ENCODE measurements at places on chromosomes 16 and 17. TPM values are rescaled to one million over a fixed set of nuclear protein-coding genes. Genes with fewer than 3 reads are reported as not detected.

GRCh38 chr17:58756246-58757161 is 850 bp downstream of the PPM1E start:
- H3K27me3 ChIP-seq, result peaks cover 42% of the 10 kb centered on the region
- H3K27ac ChIP-seq, result no peak overlapping the region
- no peak for DNase-seq
- H3K4me1 ChIP-seq, result peaks cover 8% of the 10 kb centered on the region
- peak overlapping the region; percentile 65 for H3K4me3 ChIP-seq

GRCh38 chr17:50174444-50174843 is 8.6 kb downstream of the SGCA start:
- H3K4me3 ChIP-seq, result peak overlapping the region; percentile 62
- H3K27me3 ChIP-seq, result peaks cover 81% of the 10 kb centered on the region
- H3K27ac ChIP-seq, result peak overlapping the region; percentile 98

DNA sequence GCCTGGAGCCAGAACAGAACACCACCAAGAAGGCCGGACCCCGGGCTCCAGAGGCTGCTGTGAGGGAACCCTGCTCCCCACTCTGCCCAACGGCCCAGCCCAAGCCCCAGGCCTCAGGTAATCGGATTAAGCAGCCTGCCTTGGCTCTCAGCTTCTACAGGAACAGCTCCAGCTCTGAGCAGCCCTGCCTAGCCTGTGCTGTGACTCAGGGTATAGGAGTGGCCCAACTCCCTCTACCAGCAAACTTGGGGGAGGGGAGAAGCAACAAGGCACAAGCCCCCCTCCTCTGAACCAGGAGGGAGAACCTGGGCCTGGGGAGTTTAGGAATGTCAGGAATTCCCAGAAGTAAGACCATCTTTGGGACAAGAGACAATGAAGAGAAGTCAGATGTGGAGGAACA is 849 bp upstream of the SOX15 start:
- H3K27me3 ChIP-seq, result peaks cover 7% of the 10 kb centered on the region
- H3K36me3 ChIP-seq, result peaks cover 29% of the 10 kb centered on the region
- peak; percentile 57 for DNase-seq
- H3K27ac ChIP-seq, result peak overlapping the region; percentile 92

DNA sequence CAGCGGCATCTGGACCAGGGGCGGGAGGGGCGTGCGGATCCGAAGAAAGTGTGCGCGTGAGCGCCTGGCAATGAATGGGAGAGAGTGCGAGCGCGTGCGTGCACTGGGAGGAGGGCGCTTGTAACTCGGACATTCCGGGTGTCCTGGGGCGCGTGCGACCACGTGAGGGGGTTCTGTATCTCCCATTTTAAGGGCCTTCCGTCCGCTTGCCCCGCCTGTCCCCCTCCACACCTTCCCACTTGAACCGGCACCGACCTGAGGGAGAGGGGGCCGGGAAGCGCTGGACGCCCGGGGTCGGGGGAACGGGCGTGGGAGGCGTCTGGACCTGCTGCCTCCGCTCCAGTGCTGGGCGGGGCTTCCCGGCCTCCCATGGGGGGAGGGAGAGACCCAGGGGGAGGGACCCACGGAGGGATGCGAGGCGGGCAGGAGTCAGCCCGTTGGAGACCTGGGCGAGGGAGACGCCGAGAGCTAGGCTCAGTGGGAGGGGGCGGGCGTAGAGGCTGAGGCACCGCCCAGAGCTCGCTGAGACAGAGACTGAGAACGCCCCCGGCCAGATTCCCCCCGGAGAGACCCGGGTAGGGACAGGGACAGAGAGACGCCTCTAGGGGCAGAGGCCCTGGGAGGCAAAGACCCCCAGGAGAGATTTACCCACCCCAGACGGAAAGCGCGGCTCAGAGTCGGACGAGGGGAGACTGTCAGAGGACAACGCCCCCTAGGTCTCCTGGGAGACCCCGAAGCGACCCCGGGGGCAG is at the start of gene KREMEN2:
Gene KREMEN2 (plus strand): TSS at position 553 of the 752 bp plus-strand sequence. CDS start 246 bp downstream, outside the sequence.
- H3K27ac ChIP-seq, result no peak within 1 kb of the TSS
- no peak for DNase-seq

Gene MYH8
- not detected for total RNA-seq

DNA sequence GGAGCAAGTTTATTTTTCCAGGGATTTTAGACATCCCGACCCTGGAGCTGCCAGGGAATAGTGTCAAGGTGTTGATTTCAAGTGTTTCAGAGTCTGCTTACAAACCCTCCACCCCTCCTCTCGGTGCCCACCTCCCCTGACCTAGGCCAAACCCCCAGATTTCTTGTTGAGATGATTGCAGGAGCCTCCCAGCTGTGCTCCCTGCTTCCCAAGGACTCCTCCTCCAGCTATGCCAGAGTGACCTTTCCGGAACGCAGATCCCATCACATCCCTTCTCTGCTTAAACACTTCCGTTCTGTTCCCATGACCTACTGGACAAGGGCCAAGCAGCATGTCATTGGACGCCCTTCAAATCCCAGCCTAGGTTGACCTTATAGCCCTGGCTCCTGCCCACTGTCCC is 23.7 kb upstream of the CDH1 start:
- peaks cover 29% of the 10 kb centered on the region for H3K27me3 ChIP-seq
- no peak for DNase-seq
- H3K27ac ChIP-seq, result no peak overlapping the region

DNA sequence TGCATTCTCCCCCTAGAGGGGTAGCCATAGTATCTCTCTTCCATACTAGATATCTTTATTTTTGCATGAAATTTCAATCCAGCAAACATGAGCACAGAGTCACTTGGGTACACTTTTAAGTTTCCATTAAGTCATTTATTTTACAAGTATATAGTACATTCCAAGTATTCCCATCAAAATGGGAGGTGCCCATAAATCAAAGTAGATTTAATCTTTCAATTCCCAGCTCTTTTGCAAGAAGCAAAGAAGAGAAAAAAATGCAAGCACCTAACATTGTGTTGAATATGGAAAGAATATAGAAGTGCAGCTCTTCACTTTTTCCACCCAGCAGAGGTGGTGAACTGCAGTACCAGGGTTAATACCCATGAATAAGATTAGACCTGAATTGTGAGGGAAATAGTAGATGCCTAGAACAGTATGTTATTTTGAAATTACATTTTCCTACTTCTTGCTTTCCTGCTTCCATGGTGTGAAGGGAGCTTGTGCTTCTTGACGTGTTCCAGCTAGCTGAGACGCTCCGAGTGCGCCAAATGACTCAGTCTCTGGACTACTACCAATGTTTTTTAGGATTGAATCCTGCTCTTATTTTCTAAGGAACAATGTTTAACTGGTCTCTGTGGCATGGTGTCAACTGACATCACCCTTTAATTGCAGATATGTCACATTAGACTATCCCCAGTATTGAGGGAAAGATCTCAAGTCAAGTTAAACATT is 151.1 kb upstream of the MAF start:
- no peak overlapping the region for H3K4me3 ChIP-seq
- no peaks in the 10 kb centered on the region for H3K27me3 ChIP-seq
- no peaks in the 10 kb centered on the region for H3K36me3 ChIP-seq
- H3K27ac ChIP-seq, result no peak overlapping the region

Gene CLN3
- total RNA-seq, result 21.8 TPM

Gene TRAPPC2L
- 59.9 TPM for total RNA-seq

DNA sequence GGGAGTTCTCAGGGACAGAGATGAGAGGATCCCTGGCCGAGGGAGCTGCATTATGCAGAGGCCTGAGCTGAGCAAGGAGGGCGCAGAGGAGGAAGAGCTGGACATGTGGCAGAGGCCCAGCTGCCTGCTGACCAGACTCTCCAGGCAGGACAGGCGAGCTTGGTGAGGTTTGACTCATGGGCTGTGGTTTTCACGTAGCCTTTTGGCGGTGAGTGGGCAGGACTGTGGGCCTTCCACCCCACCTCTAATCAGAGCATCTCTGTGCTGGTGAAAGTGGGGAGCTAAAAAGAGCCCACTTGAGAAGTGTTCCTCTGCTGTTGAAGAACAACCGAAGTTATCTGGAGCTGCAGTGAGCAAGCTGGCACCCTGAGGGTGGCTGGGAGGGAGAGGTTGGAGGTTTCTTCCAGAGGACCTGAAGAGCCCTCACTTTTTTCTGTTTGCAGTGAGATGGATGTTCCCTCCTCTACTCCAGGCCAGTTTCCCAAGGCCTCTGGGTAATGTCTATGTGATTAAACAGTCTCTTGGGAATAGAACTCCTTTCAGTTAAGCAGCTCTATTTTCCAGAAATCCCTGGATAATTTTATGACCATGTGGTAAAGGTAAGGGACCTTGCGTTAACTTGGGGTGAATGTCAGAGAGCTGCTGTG is 11.9 kb downstream of the EPN2 start:
- H3K4me3 ChIP-seq, result peak overlapping the region; percentile 64
- peaks cover 45% of the 10 kb centered on the region for H3K4me1 ChIP-seq

- no peak for DNase-seq
- H3K27me3 ChIP-seq, result no peaks in the 10 kb centered on the region
- no peak overlapping the region for H3K27ac ChIP-seq
- no peak overlapping the region for H3K4me3 ChIP-seq
- H3K36me3 ChIP-seq, result peaks cover 24% of the 10 kb centered on the region
Measured at GRCh38 chr16:12405089-12405488, 398.6 kb downstream of the CPPED1 start.

GRCh38 chr17:5272322-5272721 is 9.8 kb upstream of the RABEP1 start:
- no peaks in the 10 kb centered on the region for H3K27me3 ChIP-seq
- H3K36me3 ChIP-seq, result no peaks in the 10 kb centered on the region
- H3K27ac ChIP-seq, result no peak overlapping the region
- H3K4me1 ChIP-seq, result peaks cover 8% of the 10 kb centered on the region
- no peak for DNase-seq
- H3K4me3 ChIP-seq, result no peak overlapping the region

DNA sequence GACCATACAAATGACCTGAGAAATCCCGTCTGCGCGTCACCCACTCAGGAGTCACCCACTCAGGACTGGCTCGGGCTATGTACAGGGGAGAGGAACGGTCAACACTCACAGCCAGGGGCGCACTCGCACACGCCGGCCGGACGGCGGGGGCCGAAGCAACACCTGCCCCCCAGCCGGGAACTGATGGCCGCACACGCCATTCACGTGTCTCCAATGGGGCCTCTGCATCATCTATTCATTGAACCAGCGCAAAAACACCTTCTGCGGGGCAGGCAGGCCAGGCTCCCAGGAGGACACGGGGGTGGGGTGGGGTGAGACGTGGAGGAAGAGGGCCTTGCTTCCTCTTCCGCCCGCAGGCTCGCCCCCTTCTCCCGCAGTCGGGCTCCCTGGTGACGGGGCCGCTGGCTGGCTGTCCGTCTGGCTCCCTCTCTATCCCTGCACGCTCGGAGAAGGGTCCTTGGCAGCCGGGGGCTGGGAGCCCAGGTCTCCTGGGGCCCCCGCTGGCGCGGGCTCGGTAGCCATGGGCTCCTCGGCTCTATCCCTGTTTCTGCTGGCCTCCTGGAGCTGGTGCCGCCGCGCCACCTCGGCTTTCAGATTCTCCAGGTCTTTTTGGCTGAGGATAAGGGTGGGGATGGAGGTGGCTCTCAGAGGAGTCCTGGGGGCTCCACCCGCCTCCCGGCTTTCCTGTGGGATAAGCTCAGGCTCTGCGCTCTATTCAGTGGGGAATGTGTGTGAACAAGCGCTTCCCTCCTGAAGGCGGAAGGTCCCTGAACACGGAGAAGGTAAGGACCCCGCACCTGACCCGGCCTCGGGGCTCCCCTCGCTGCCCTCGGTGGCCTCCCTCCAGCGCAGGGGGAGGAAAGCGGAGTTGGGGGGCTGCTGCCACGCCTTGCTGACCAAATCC is 21.1 kb downstream of the CLUH start:
- no peak overlapping the region for H3K4me3 ChIP-seq
- DNase-seq, result no peak
- no peak overlapping the region for H3K27ac ChIP-seq
- H3K4me1 ChIP-seq, result peaks cover 21% of the 10 kb centered on the region

Gene PRSS8
- total RNA-seq, result not detected

DNA sequence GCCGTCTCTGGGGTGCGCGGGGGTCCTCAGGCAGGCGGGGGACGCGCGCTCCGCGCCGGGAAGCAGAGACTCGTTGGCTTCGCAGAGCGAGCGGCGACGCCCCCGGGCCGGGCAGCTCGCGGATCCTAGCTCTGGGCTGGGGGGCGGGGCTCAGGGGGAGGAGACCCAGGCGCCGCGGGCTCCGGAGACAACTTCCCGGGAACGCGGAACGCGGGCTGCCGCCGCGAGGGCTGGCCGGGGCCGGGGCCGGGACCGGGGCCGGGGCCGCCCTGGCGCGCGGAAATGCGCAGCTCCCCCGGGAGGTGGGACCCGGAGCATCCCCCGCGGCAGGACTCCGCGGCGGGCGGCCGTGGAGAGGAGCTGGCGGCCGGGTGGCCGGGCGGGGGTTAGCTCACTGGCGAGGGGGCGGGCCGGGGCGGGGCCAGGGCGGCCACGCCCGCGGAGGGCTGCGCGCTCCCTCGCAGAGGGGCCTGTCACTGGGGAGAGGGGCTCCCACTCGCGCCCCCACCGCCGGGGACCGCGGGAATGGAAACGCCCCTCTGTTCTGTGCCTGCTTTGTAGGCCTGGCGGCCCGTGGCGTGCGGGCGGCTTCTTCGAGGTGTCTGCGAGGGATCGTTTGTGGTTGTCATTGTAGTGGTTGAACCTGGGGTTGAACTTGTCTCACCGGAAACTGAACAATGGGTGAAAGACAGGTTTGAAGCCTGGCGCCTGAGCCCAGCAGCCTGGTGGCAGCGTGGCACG is at the start of gene GAS7:
Gene GAS7 (minus strand): TSS at position 98 of the 741 bp plus-strand sequence.
- H3K4me3 ChIP-seq, result peak within 1 kb of the TSS; percentile 77
- DNase-seq, result no peak
- peaks cover 11% of the 10 kb centered on the region for H3K36me3 ChIP-seq
- peak within 1 kb of the TSS; percentile 7 for H3K27ac ChIP-seq
- peaks cover 20% of the 10 kb centered on the region for H3K27me3 ChIP-seq
- H3K4me1 ChIP-seq, result peaks cover 12% of the 10 kb centered on the region

Gene AXIN2
- total RNA-seq, result 0.43 TPM

Gene BEAN1
- total RNA-seq, result not detected

DNA sequence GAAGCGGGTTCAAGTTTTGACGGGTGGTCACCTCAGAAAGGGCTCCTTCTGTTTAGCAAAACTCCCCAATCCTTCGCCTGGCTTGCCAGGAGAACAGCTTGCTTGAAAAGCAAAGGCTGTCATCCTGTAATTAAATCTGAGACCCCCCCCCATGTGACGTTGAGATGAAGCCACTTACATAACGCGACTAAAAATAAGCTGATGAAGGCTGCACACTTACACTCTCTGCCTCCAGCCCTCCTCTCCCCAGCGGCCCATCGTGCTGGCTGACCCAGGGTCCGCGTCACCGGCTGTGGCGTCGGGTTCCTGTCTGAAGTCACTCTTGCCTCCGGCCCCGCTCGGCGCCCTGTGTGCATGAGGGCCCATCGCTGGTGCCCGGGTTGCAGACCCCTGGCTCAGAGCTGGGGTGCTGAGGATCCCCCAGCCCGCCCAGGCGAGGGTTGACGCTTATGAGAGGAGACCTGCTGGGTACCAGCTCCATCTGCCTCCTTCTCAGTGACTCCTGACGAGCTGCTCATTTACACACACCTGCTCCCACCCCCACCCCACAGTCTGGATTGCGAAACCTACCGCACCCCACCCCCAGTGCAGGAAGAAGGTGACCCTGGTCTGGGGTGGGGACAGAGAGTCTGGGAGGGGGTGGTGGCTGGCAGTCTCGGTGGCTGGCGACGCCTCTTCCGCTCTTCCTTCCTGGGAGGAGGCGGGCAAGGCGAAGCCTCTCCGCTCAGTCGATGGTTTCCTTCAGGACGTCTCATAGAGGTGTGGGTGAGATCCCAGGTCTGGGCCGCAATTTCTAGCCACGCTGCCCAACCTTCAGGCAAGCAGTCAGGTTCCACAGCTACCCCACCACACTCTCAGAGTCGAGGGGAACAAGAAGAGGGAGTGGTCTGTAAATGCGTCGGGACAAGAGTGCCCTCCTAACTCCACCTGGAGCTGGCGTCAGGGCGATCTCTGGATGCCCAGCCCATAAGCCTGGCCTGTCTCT is 3.1 kb upstream of the BAIAP2 start:
- DNase-seq, result no peak
- peaks cover 30% of the 10 kb centered on the region for H3K27me3 ChIP-seq
- no peaks in the 10 kb centered on the region for H3K36me3 ChIP-seq
- H3K4me1 ChIP-seq, result peaks cover 28% of the 10 kb centered on the region

All from HFFc6 (cell line).